ENCODE measurements at places on chromosomes 7 and 10. TPM values are rescaled to one million over a fixed set of nuclear protein-coding genes. Genes with fewer than 3 reads are reported as not detected.

ELFN1 gene
- 3.8 TPM for total RNA-seq

SORCS1 gene
- not detected for total RNA-seq

PKD2L1 gene
- total RNA-seq = not detected

NACAD gene
- total RNA-seq = 5.5 TPM

RPP30 gene
- 61.4 TPM for total RNA-seq

PDE1C gene
- 187 TPM for total RNA-seq

LDB3 gene
- total RNA-seq = under 0.01 TPM

SLC18A3 gene
- not detected for total RNA-seq

DCLRE1A gene
- 10.9 TPM for total RNA-seq

ASB10 gene
- not detected for total RNA-seq

SLC4A2 gene
- 65.4 TPM for total RNA-seq

RBP3 gene
- total RNA-seq = not detected

EPO gene
- not detected for total RNA-seq

CEP55 gene
- total RNA-seq = 2.7 TPM

ADAM12 gene
- 82.7 TPM for total RNA-seq

GRM3 gene
- total RNA-seq = not detected

ERLIN1 gene
- total RNA-seq = 53.6 TPM

ARHGEF5 gene
- 3.2 TPM for total RNA-seq

HKDC1 gene
- 0.16 TPM for total RNA-seq

FAM25G gene
- not detected for total RNA-seq

PLCE1 gene
- 4.2 TPM for total RNA-seq

AEBP1 gene
- 234 TPM for total RNA-seq

PLXNA4 gene
- 3.0 TPM for total RNA-seq

RASA4B gene
- 4.6 TPM for total RNA-seq

NEBL gene
- 4.3 TPM for total RNA-seq

STEAP1B gene
- 38.6 TPM for total RNA-seq

WNT8B gene
- total RNA-seq = not detected

RET gene
- 0.27 TPM for total RNA-seq

GCC1 gene
- total RNA-seq = 27.7 TPM

FAM237B gene
- total RNA-seq = not detected

ALOX5 gene
- total RNA-seq = not detected

ADIRF gene
- 48.4 TPM for total RNA-seq

NXPH1 gene
- not detected for total RNA-seq

Data from fibroblast of the aortic adventitia (primary cell).